NCI-H1092 (cell line): ENCODE measurements at places on chromosomes 6 and 20.

GRCh38 chr6:144248003-144248402, 37.1 kb upstream of the UTRN start:
- DNase-seq = no peak

DNA sequence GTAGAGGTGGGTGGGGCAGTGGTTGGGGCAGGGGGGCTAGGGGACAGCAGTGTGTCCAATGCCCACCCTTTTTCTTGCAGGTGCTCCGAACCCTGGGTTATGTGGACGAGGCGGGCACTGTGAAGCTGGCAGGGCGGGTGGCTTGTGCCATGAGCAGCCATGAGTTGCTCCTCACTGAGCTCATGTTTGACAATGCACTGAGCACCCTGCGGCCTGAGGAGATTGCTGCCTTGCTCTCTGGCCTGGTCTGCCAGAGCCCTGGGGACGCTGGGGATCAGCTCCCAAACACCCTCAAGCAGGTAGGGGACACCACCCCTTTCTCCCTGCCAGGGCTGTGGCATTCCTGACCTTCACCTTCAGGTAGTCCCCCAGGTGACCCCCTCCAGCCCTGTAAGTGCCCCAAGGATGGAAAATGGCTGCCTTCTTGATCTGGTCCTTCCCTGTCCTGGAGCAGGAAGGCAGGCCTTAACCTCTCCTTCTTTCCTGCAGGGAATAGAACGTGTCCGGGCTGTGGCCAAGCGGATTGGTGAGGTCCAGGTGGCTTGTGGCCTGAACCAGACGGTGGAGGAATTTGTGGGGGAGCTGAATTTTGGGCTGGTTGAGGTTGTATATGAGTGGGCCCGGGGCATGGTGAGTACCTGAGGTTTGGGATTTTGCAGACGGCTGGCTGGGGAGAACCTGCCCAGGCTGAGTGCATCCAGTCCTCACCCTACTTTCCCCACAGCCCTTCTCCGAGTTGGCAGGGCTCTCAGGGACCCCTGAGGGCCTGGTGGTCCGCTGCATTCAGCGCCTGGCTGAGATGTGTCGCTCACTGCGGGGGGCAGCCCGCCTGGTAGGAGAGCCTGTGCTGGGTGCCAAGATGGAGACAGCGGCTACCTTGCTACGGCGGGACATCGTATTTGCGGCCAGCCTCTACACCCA, 2.9 kb downstream of the DXO start:
- no peak for DNase-seq

GRCh38 chr6:27026361-27026760, 221.1 kb upstream of the PRSS16 start:
- DNase-seq = no peak

DNA sequence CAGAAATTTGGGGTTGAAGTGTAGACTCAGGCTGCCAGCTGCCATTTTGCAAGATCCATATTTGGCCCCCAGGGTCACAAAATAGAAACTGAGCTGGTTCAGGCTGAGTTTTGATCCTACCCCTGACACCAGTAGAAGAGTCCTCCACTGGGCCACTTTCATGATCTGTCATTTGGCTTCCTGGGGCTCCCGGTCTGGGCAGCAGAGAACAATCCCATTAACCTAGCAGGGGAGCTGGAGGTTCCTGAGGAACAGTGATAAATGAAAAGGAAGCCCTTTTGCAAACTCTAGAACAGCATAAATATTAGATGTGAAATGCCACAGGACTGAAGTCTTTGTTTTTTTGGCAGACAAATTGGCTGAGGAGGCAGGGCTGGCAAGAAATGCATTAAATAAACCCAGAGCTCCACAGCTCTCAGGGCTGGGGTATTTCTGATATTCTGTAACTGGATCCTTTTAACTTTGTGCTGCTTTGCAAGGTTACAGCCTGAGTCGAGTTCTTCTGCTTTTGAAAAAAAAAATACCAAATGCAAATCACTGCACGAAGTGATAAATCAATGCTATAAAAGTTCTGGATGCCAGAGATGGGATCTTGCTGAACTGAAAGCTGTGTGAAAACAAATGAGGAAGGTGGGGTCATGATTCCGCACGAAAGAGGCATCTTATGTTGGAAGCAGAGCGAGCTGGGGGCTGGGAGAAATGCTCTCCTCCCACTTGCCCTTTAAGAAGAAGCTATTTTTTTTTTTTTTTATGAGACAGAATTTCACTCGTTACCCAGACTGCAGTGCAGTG, 64.4 kb downstream of the SULF2 start:
- DNase-seq = no peak

DNA sequence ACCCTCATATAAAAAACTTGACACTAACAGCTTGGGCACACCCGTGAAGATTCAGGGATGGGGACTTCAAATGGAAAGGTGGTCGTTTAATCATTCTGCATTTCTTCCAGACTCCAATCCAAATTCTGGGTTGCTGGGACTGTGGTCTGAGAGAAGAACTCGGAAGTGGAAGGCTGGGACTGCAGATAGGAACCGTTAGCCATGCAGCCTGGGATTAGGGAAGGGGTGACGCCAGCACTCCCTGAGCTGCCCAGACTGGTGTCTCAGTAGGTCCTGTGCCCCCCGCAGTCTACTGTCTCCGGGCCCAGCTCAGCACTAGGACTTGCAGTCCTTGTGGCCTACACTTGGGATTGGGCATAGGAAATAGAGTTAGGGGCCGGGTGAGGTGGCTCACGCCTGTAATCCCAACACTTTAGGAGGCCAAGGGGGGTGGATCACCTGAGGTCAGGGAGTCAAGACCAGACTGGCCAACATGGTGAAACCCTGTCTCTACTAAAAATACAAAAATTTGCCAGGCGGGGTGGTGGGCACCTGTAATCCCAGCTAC, 511 bp upstream of the CLIC1 start:
- no peak for DNase-seq

DNA sequence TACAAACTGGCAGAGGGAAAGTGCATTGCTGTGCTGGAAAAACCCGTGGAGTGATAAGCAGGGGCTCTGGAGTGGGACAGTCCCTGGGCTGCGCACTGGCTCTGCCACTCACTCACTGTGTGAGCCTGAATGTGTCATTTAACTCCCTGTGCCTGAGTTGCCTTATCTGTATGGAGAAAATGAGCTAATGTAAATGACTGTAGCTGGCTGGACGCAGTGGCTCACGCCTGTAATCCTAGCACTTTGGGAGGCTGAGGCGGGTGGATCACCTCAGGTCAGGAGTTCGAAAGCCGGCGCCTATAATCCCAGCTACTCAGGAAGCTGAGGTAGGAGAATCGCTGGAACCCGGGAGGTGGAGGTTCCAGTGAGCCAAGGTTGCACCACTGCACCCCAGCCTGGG, 18.4 kb upstream of the RPN2 start:
- no peak for DNase-seq

- no peak for DNase-seq
Observed at GRCh38 chr20:40750541-40751035, 61.6 kb upstream of the MAFB start.

GRCh38 chr20:20480689-20481088, 112.8 kb downstream of the INSM1 start:
- DNase-seq = no peak

DNA sequence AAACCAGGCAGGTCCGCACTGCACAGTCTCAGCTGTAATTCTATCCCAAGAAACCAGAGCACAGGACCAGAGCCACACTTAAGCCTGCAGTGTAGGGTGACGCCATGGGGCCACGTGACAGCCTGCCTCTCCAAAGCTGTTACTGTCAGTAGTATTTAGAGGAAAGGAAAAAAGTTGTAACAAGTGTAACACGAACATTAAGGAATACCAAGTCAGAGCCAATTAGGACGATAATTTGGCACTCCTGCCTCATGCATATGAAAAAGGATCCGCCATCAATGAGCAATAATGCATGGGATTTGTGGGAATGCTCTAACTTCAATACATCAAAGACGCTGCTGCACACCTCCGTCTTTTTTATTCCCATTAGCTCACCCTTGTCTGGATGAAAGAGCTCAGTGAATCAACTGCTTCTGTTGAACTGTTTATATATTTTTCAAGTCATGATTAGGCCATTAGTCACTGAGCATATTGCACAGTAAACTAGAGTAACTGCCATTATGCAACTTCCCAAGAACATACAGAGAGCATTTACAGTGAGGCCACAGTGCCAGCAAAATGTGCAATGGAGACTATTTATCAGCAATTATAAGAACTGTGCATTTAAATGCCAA, 79.9 kb downstream of the ATXN1 start:
- DNase-seq = no peak

DNA sequence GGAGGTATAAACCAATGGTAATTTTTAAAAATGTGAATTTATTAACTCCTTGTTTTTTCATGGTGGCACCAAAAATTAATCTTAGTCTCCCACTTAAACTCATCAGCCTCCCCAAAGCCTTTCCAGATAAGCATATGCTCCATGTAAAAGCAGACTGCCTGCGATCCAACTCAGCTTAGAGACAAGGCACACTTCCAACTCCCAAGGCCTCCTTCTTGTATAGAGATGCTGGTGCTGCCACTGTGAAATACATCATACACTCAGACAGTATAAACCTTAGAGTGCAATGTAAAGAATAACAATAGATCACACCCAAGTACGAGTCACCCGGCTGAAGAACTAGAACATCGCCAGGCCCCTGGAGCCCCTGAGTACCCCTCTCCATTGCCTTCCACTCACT, 2.0 kb downstream of the ANKRD6 start:
- no peak for DNase-seq

GRCh38 chr6:1105833-1106400, 206.0 kb upstream of the FOXQ1 start:
- no peak for DNase-seq

- DNase-seq = no peak
Observed at GRCh38 chr6:12298017-12298978, 8.1 kb downstream of the EDN1 start.

DNA sequence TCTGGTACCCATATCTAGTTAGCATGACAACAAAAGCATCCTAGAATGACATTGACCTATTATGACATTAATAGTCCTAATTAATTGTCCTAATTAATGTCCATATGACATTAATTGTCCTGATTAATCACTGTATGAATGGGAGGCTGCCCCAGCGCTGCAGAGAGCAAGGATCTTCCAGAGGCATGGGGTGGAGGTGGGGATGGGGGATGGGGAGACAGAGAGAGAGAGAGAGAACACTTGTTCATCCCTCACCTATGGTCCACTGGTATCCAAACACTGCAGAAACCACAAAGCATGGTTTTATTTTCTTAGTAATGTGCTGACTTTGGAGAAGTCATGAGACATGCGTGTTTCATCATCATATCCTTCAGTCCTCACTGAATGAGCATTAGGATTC, 235.1 kb downstream of the FNDC1 start:
- no peak for DNase-seq

- no peak for DNase-seq
Observed at GRCh38 chr6:154298297-154298696, 58.3 kb downstream of the IPCEF1 start.

DNA sequence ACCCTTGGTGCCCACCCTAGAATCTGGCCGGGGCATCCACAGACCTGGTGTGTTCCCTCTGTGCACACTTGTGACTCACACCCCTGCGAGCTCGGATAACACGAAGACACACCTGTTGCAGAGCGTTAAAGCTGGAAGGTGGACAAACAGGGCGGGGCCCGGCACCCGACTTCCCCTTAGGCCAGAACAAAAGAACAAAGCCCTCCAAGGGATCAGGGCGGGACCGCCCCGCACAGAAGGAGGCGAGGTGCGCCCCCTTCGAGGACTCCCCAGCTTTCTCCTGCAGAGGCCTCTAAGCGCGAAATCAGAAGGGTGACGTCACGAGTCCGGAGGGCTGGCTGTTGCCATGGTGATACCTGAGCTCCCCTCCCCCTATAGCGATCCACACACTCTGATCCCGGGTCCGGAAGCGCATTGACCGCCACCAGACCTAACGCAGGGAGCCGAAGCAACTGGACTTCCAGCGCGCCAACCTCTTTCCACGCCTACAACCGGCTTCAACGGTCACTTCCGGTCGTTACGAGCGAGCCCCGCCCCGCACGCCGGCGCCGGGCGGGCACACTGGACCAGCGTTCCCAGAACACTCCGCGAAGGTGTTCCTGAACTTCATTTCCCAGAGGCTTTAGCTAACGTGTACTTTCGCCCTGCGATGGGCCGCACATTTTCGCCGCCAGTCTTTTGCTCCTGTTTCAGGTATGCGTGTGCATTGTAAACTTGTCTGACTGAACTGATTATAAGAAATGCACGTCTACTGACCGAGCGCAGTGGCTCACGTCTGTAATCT, at the start of gene ZNF184:
Gene ZNF184 (minus strand): TSS at position 489 of the 784 bp plus-strand sequence. CDS start 811 bp downstream, outside the sequence.
- peak; percentile 94 for DNase-seq

GRCh38 chr6:104639668-104640067, 220.1 kb downstream of the HACE1 start:
- no peak for DNase-seq

- DNase-seq = no peak
Observed at GRCh38 chr6:140193269-140193668, 818.8 kb upstream of the CITED2 start.

DNA sequence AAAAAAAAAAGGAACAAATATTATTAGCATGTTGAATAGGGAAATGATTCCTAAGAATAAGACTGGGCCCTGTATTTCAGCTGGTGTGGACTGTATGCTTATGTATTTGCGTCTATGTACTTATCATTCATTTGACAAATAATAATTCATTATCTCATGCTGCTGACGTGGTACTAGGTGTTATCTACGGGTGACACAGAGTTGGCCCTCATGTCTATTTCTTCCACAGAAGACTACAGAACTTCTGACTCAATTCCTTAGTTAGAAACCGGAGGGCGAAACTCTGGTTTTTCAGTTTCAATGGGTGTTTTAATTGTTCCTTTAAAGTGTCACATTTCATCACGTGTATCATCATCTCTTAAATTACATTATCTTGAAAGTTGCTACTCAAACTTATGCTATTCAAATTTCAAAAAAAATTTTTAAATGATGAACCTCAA, 305.9 kb downstream of the CLIC5 start:
- no peak for DNase-seq

GRCh38 chr20:37971561-37972127, 61.6 kb downstream of the TTI1 start:
- DNase-seq = no peak

DNA sequence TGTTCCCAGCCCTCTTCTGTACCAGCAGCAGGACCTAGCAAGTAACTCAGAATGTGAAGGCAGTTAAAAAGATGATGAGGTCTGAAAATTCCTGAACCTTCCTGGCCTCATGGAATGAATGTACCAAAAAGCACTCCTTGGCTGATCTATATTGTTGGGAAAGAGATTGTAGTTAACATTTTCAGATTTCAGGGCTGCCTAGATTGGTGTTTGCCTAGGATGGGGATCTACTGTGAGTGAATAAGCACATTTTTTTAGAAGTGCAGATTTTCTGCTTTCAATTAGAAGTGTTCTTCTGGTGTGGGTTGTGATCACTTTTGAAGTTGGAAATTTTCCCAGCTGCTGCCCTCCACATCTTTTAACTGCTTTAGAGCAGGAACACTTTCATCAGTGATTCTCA, 6.2 kb downstream of the MYLIP start:
- no peak for DNase-seq

DNA sequence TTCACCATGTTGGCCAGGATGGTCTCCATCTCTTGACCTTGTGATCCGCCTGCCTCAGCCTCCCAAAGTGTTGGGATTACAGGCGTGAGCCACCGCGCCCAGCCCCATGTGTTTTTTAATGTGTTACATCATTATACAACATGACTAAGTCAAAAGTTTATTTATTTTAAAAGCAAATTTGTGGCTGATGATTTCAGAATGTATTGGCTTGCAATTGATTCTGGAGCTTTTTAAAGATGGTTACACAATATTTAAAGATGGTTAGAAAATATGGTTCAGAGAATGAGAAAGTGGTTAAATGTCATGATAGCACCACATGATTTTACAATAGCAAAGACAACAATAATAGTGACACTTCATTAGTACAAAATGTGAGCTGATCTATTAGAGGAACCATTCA, 80.5 kb downstream of the SASH1 start:
- DNase-seq = no peak
